ENCODE measurements at places on chromosomes 12 and 14. TPM values are rescaled to one million over a fixed set of nuclear protein-coding genes. Genes with fewer than 3 reads are reported as not detected.

DNA sequence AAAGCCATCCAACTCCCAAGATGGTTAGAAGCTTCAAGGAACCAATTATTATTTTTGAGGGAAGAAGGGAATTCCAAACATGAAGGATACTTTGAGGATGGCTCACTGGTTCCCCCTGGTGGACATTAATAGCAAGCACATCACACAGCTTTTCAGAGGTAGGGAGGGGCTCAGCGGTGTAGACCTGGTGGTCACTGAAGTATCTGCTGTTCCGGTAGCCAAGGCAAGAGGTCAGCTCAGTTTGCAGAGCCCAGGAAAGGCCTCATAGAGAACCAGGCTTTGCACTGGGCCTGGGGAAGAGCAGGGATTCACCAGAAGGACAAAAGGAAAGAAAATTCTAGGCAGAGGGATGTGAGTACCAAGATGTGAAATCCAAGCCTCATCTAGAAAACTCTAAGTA lies 118.7 kb downstream of the KSR2 start:
- DNase-seq = no peak

DNA sequence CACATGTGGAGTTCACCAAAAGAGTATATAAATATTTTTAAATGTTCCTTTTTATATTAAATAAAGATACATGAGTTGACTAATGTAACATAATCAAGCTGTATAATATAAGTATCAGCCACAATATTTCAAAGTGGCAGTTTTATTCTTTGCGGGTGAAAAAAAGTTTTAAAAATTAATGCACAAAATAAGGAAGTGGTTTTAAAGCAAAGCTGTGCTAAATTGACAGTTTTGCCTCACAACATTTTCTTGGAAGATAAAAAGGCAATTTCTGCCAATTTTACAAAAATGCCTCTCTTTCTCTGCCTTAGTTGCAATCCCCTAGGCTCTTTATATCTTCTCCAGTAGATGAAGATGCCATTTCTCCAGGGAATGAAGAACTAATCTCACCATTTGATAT lies 719.1 kb downstream of the C12orf50 start:
- no peak for DNase-seq

DNA sequence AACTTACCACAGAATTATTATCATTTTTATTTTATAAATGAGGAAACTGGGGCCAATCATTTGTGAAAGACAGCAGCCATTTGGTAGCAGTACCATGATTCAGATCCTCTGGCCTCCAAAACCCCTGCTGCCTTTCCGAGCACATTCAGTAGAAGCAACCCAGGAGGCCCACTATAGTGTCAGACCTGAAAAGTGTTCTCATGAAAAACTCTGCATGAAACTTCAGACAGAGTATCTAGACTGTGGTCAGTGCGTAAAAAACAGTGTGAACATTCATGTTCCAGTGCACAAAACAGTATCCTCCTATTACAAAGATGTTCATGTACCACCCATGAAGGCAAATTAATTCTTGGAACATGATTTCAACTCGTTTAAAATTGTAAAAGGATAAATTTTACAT lies 112.0 kb downstream of the EPS8 start:
- no peak for DNase-seq

Gene NTF3
- total RNA-seq = not detected

DNA sequence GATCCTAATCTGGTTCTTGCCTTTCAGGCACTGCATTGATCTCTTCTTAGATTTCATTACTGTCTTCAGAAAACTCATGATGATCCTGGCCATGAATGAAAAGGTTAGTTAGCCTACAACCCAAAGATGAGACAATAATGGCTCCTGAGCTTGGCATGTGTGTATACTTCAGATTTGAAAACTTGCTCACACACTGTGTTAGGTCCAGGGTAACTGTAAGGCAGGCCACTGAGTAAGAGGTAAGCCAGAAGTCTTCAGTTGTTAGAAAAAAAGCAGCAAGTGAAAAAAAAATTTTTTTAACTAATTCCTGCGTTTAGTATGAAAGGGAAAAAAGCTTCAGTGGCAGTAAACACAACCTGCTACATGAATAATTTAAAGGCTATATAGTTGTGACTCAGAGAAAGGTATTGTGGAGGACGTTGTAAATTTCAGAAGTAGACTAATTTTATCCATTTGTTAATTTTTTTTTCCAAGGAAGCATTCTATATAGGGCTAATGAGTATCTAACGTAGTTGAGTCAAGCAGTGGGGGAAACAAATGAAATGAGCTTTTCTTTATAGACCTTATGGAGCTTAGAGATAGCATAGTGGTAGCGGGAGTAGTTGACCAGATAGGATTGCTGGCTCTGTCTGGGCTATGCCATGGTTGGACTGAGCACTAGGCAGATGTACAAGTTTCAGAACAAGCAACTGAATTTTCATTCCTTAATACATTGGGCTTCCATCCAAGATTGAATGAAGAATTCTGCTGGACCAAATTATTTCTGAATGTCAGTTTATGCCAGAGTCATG lies 20.5 kb downstream of the TMBIM6 start:
- DNase-seq = no peak

Gene SERPINA10
- not detected for total RNA-seq

- DNase-seq = no peak
These were observed 103.2 kb downstream of the SLC15A5 start for GRCh38 chr12:16174282-16174681.

All from gastrocnemius medialis (tissue), 4 donors.